ENCODE measurements at places on chromosomes 7 and 10. TPM values are rescaled to one million over a fixed set of nuclear protein-coding genes. Genes with fewer than 3 reads are reported as not detected.

ARHGAP22 gene
- 8.8 TPM for total RNA-seq

RBP4 gene
- 59.9 TPM for total RNA-seq

SNX10 gene
- total RNA-seq: 5.4 TPM

ANXA8 gene
- 0.52 TPM for total RNA-seq

CASP7 gene
- 26.2 TPM for total RNA-seq

CARD11 gene
- 35.8 TPM for total RNA-seq

FAM25G gene
- total RNA-seq: not detected

RNF133 gene
- 1.4 TPM for total RNA-seq

PLA2G12B gene
- total RNA-seq: not detected
